ENCODE measurements at places on chromosomes 16 and 17.

DNA sequence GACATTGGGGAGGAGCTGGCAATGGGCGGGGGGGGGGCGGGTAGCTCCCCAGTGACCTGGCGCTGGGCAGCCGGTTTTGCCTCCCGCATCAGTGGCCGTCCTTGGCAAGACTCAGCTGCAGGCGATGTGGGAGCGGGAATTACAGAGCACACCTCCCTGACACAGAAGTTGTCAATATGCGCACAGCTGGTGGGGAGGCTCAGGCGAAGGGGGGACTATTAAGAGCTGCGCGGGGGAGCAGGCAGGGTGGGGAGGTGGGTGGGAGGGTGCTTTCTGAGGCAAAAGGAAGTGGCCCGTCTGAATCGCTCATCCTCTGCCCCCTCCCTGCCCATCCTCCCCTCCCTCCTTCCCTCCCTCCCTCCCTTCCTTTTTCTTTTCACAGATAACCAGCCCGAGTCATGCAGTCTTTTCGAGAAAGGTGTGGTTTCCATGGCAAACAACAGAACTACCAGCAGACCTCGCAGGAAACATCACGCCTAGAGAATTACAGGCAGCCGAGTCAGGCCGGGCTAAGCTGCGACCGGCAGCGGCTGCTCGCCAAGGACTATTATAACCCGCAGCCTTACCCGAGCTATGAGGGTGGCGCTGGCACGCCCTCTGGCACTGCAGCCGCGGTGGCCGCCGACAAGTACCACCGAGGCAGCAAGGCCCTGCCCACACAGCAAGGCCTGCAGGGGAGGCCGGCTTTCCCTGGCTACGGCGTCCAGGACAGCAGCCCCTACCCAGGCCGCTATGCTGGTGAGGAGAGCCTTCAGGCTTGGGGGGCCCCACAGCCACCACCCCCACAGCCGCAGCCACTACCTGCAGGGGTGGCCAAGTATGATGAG lies 44.0 kb downstream of the SREBF1 start:
- DNase-seq, result no peak

- no peak for DNase-seq
Observed at GRCh38 chr17:83138820-83139219, 59.4 kb downstream of the METRNL start.

DNA sequence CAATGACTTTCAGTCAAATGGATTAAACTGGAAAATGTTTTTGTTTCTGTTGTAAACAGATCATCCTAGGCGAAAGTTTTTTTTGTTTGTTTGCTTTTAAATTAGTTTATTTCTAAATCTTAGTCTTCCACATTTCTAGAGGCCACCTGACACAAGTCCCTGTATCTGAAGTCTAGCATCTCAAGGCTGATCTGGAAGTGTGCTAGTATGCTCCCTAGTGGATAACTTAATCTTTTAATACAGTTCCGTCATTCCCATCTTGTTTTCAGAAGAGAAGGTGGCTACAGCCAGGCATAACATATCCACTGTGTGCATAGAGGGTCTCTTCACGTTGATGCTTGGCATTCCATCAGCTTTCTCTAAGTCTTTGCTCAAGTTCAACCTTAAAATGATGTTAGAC lies 7.6 kb downstream of the IFT20 start:
- no peak for DNase-seq

- DNase-seq, result no peak
Observed at GRCh38 chr17:32865141-32865540, 11.8 kb downstream of the MYO1D start.

GRCh38 chr16:17526956-17527937 lies 56.5 kb upstream of the XYLT1 start:
- DNase-seq, result no peak

GRCh38 chr16:72234387-72234786 lies 62.4 kb upstream of the PMFBP1 start:
- no peak for DNase-seq

DNA sequence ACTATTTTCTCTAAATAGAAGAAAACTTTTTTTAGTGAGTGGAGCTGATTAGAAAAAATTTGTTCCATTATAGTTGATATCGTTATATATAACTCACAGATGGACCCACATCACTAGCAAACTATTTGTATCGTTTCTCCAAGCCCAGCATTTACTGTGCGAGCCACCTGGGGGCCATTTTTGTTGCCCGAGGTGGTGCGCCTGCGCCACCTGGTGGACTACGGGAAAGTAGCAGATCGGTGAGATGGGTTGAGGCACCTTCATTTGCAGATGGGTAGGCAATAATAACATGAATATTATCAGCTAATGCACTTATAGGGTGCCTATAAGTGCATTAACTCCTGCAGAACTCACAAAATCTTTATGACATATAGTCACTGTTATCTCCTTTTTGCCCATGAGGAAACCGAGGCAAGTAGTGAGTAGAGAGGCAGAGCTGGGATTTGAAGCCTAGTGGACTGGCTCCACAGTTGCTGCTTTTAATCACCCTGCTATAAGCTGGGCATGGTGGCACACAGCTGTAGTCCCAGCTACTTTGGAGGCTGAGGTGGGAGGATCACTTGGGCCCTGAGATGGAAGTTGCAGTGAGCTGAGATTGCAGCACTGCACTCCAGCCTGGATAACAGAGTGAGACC lies 23.2 kb upstream of the NTN1 start:
- no peak for DNase-seq

DNA sequence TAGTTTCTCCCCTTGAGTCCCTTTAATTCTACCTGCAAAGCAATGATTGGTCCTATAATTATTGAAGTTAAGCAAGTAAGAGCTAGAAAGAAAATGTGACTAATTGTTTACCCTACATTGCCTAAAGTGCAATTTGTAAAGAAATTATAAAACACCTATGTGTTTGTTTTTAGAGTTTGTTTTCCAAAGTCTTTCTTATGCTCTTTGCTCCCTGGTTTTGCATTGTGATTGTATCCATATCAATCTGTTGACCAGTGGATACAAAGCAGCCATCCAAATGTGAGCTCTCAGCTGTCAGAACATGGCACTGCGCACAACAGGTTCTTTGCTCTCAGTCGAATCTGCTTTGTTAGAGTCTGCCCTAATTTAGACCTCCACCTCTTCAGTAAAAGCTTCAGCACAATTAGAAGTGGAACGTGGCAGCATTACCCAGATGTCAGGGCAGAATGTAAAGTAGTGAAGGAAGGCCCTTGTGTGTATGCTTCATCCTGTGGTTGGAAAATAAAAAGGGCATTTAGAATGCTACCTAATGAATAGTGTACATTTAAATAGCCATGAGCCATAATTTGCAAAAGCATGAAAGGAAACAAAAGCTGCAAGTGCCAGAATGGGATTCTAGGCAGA lies 70.5 kb downstream of the AATF start:
- DNase-seq, result no peak

DNA sequence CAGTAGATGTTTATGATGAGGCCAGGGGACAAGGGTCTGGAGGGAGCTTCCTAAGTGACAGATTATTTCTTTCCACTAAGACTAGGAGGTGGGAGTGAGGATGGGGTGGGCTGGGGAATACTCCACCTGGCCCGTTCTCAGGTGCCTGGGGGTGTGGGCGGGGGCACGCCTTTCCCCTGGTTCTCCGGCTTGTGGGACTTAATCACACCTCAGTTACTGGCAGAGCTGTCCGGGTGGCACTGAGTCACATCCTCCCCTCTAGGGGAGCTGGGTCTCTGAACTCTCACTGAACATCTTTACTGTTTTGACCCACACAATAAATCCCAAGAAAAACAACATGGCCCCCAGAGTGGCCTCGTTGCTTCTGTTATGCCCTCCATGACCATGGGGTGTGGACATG lies 332.8 kb downstream of the MAF start:
- no peak for DNase-seq

All from cortex of kidney (tissue), 1 donor.